Stimulated activated CD4-positive, alpha-beta T cell treated with anti-CD3 and anti-CD28 coated beads, Interleukin-1b, Interleukin-23, amount 100 ng/mL, for 24 hours (primary cell): ENCODE measurements at places on chromosomes 4 and X.

DNA sequence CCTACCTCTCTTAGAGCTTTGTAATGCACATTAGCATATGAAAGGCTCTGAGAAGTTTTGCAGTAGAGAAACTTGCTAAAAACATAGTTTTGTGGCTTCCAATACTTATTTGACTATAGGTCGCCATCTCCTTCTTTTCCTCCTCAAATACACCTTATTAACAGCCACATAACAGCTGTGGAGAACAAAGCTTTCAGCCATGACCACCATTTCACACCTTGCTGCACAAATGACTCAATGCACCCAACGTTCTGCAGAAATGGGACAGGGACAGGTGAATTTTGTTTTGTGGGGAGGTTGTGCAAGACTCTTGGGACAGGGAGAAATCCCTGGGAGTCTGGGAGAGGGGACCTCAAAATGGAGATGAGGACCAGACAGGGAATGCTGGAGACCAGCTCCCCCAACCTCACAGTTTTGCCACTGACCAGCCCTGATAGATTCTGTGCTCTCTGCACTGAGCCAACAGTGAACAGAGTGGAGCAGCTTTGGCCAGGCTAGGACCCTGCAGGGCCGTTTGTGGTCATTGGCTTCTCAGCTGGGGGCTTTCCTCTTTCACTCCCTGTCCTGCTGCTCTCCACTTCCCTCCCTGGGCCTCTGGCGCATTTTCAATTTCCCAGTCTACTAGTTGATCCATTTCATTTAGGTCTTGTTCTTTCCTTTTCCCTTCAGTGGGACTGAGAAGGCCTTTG, 16.6 kb downstream of the FRMPD3 start:
- no peak for DNase-seq

DNA sequence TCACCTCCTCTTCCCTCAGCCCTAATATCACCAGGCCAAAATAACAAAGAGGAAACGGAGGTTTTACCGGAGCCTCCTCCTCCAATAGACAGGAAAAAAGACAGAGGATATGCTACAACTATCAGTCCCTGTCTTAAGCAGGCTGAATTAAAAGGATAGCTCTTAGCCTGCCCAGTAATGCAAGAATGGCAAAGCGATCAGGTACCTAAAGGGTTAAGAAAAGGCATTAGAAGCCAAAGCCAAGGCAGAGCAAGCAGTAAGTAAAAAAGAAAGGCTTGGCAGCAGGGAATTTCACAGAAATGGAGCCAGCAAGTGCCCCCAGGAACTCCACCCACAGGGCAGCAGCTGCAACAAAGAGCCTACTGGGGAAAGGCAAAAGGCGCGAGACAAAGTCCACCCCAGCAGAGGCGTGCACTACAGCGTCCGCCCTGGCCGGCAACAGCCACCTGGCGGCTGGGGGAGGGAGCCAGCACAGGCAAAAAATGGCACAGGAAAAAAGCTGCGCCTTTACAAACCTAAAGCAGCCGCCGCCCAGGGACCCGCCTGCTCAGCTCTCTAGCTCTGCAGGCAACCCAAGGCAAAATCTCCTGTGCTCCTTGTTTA, 220.6 kb upstream of the ZC4H2 start:
- DNase-seq, result no peak

- no peak for DNase-seq
Observed at GRCh38 chrX:120015145-120016067, 62.1 kb downstream of the RHOXF2B start.

- no peak for DNase-seq
Observed at GRCh38 chr4:5467111-5467510, 241.2 kb downstream of the EVC2 start.

DNA sequence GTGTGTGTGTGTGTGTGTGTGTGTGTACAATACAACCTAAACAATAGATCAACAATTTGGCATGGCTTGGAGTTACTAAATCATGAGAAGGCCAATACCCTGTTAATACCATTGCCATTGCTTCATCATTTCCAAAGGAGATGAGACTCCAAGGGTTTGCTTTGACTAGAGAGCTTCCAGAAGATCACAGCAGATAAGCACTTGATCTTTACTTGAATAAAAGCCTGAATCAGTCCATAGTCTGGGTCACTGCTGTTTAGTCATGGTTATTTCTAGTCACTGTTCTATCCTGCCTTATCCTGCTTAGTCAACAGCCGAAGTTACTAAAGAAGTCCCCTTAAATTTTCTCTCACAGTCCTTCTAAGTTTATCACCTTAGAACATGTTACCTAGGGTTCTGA, 58.2 kb downstream of the RAB40AL start:
- no peak for DNase-seq
